ENCODE measurements at places on chromosomes 12 and 14.
A peak's percentile ranks its signal among the peaks of the same experiment; 100 is the strongest.

DNA sequence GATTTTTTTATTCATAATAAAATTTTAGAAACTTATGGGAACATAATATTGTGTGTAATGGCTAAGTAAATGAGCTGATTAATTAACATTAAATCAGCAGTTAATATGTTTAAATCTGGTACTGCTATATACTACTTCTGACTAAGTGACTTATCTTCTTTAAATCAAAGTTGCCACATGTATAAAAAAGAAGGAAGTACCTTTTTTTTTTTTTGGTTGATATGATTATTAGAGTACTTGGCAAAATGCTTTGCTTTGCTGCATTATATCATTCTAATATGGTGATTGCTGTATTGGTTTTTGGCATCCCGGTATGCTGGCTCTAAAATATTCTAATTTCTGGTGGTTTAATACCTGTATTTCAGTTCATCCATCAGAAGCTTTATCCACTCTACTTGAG, 319.1 kb upstream of the RGS6 start:
- DNase-seq = no peak

DNA sequence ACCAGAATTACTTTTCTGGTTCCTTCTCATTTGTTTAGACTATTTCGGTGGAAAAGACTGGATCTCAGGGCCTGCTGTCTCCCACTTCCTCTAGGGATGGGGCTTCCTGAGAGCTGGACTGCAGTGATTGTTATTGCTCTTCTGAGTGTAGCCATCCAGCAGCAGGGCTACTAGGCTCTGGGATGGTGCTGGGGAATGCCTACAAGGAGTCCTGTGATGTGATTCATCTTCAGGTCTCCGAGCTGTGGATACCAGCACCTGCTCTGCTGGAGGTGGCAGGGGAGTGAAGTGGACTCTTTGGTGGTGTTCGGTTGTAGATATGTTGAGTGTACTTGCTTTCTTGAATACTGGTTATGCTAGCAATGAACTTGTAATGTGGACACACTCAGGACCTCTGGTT, 42.7 kb downstream of the AEBP2 start:
- DNase-seq = no peak

- no peak for DNase-seq
Observed at GRCh38 chr12:123696646-123697045, 15.5 kb upstream of the ATP6V0A2 start.

- DNase-seq = no peak
Observed at GRCh38 chr12:31201382-31201781, 124.6 kb downstream of the SINHCAF start.

DNA sequence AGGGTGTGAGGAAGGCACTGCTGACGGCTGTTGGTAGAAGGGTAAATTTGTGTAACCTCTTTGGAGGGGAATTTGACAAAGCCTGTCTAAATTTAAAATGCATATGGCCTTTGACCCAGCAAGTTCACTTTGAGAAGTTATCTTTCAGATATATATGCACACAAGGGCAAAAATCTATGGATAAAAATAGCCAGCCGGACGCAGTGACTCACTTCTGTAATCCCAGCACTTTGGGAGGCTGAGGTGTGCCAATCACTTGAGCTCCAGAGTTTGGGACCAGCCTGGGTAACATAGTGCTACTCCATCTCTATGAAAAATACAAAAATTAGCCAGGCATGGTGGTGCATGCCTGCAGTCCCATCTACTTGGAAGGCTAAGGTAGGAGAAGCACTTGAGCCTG, 13.4 kb downstream of the UBC start:
- no peak for DNase-seq

DNA sequence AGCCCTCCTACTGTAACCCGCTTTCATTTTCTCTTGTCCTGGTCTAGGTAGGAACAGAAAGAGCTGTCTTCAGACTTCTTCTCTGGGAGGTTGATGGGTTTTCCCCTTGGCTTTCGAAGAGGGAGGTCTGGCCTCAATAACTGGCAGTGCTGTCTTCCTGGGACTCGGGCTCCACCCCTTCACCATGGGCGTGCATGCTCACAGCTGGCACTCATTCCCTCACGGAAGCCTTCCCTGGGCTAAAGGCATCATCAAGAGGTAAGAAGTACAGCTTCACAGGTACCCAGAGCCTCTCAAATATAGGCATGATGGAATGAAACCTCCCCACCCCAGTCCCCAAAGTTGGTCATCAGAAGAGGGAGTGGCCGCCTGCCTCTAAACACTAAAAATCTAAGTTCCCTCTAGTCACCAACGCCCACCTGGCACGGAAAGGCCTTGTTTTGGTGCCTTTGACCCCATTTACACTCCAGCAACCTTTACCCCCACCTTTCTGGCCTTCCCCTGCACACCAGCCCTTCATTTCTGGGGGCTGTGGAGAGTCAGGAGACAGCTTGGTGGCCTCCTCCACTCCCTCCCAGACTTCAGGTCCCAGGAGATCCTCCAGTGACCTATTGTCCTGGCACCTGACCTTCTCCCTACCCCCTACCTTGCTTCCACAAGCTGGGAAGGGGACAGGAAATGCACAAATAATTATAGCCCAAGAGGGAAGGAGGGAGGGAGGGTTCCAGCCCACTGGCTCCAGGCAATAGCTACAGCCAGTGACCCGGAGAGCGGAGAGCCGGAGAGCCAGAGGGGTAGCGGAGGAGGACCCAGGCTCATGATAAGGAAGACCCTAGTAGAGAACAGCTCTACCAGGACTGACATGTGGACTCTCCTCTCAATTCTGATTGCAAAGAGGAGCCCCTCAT, 2.8 kb downstream of the RAPGEF3 start:
- no peak for DNase-seq

DNA sequence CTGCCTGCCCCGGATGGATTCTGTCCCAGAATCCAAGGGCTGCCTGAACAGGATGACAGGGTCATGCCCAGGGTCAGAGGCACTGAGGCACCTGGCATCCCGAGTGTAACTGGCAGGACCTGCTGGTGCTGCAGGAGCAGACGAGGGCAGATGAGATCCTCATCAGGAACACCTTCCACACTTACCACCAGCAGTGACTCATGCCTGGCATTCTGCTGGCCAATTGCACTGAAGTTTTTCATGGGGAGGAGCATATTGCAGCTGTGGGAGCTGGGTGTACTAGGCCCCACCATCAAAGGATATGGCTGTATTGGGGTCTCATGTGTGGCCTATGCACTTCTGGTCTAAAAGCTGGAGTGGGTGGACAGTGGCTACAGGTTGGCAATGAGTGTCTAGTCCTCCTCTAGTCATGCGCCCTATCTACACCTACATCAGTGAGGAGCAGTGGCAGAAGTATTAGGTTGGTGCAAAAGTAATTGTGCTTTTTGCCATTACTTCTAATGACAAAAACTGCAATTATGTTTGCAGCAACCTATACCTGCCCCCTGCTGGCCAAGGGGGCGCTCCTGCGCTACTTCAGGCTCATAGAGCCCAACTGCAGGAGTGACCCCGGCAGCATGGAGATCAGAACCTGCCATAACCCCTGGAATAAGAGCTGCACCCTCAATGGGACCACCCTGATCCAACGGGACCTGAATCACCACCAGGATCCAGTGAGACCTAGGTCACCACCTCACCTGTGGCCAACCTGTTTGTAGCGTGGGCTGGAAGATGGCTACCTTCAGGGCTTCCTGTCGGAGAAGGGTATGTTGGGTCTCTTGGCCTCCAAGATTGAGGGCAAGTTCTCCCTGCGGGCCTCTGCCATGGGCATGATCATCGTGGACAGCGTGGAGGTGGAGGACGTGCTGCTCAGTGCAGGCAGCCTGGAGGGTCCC, 8.0 kb upstream of the C12orf42 start:
- no peak for DNase-seq

- no peak for DNase-seq
Observed at GRCh38 chr14:105311838-105312237, 2.7 kb upstream of the PACS2 start.

DNA sequence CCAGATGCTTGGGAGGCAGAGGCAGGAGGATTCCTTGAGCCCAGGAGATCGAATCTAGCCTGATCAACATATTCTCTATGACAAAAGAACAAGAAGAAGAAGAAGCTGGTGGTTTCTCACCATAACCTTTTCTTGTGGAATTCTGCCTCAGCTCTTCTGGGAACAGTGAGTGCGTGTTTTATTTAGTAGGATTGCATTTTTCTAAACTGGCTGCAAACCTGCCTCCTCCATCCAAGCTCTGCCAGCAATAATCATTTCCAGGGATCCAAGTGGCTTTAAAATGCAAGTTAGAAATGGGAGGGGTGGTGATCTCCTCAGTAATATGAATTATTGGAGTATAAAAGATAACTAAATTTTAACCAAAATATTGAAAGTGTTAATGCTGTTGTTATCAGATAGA, 46.1 kb upstream of the MMP17 start:
- no peak for DNase-seq

- DNase-seq = no peak
Observed at GRCh38 chr12:9948606-9949296, 16.6 kb upstream of the CLEC2A start.

DNA sequence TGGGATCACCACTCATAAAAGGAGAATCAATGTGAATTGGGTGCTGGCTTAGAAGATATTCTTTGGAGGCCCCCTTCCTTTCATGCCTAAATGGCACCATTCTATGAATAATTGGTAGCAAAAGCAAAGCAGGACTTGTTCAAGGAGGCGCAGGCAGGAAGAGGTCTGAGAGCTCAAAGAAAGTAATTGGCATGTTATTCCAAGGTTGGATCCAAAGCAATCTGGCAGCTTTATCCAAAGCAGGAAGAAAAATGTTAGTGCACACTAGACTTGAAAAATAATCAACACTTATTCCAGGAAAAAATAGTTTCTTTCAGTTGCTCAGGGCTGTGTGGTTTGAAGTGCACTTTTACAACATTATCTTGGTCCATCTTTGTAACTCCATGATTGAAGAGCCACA, 326.4 kb downstream of the NUAK1 start:
- no peak for DNase-seq

DNA sequence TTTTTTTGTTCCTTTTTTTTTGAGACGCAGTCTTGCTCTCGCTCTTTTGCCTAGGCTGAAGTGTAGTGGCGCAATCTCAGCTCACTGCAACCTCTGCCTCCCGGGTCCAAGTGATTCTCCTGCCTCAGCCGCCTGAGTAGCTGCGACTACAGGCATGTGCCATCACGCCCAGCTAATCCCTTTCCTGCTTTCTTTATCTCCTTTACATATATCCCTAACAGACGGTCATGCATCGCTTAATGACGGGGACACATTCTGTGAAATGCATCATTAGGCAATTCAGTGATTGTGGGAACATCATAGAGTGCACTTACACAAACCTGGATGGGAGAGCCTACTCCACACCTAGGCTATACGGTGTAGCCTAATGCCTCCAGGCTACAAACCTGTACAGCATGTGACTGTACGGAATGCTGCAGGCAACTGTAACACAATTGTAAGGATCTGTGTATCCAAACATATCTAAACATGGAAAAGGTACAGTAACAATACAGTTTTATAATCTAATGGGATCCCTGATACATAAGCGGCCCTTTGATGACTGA, 32.8 kb downstream of the NOS1 start:
- no peak for DNase-seq

- peak; percentile 39 for DNase-seq
Observed at GRCh38 chr12:116818341-116818856, 62.8 kb downstream of the HRK start.

- no peak for DNase-seq
Observed at GRCh38 chr12:92654929-92655328, 47.9 kb upstream of the PLEKHG7 start.

- DNase-seq = no peak
Observed at GRCh38 chr12:125208942-125209341, 143.7 kb downstream of the AACS start.

DNA sequence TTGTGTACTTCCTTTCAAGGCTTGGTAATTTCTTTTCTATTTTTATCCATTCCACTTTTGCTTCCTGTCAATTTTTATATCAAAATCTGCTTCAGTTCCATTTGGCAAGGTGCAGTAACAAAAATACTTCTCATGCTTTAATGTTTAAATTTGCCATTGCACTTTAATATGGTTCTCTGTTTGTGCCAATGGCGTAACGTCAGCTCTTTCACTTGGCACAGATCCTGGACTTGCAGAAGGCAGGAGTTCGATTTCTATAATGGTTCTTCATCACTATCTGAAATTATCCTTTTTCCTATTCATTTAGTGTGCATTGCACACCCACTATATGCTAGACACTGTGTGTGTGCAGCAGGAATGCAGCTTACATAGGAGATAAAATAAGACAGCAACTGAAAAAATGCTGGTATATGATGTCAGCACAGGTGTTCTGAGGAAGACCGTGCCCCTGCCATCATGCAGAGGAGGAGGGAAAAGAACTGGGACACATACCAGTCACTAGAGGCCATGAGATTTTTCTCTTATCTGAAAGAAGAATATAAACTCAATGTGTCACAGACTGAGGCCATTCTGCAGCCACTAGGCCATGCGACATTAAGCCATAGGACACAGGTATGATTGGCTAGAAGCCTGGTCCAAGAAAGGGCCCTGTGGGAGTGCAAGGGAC, 298.2 kb downstream of the RPAP3 start:
- no peak for DNase-seq

DNA sequence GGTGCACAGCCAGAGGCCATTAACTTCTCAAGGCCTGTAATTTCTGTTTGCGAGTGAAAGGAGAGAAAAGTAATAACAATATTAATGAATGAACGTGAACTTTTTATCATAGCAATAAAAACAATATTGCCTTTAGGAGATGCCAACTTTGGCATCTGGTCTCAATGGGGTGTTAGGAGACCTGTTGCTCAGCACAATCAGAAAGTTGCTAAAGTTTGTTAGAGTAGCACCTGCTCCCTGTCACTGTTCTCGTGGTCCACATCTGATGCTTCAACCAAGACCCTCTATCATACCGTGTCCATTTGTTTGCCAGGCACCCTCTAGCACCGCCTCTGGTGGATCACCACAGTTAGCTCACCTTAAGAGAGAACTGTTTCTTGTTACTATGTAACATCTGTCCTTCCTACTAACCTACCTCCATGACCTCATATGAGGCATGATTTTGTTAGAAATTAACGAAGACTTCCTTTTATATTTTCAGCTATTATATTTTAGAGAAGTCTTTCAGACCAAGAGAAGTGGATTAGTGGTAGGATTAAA, 12.5 kb upstream of the CLEC4E start:
- no peak for DNase-seq

DNA sequence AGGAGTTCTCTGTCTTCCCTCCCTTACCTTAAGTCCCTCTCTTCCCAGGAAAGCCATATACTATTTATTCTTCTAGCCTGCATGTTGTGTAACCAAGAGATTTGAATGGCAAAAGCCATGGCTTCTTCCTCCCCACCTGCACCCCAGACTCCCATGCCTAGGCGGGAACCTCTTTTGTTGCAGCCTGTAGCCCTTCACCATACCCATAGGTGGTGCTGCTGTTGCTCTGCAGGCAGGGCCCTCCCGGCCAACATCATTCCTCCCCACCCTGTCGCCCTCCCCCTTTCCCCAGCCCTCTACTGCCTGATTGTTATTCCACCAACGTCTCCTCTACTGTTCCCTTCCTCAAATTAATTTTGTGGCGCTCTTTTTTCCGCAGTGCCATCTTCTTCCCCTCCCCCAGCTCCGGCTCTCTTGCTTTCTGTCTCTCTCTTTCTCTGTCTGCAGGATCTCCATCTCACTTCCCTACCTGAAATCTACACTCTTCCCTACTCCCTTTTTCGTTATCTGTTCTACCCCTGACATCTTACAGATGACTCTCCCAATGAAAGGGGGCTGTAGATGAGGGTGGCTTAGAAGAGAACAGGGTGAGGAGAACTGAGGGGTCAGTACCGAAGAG, 13.8 kb downstream of the NGDN start:
- DNase-seq = no peak

- peak; percentile 32 for DNase-seq
Observed at GRCh38 chr14:38848243-38848935, 254.6 kb downstream of the SEC23A start.

GRCh38 chr14:77108753-77109152, 10.7 kb downstream of the CIPC start:
- no peak for DNase-seq

GRCh38 chr12:3189282-3189681, 112.1 kb downstream of the TSPAN9 start:
- no peak for DNase-seq

Measured in GF-D8 (cell line).